ENCODE measurements at places on chromosomes 16 and 17.

GRCh38 chr17:72470121-72470705 lies 349.4 kb downstream of the SOX9 start:
- DNase-seq = no peak

DNA sequence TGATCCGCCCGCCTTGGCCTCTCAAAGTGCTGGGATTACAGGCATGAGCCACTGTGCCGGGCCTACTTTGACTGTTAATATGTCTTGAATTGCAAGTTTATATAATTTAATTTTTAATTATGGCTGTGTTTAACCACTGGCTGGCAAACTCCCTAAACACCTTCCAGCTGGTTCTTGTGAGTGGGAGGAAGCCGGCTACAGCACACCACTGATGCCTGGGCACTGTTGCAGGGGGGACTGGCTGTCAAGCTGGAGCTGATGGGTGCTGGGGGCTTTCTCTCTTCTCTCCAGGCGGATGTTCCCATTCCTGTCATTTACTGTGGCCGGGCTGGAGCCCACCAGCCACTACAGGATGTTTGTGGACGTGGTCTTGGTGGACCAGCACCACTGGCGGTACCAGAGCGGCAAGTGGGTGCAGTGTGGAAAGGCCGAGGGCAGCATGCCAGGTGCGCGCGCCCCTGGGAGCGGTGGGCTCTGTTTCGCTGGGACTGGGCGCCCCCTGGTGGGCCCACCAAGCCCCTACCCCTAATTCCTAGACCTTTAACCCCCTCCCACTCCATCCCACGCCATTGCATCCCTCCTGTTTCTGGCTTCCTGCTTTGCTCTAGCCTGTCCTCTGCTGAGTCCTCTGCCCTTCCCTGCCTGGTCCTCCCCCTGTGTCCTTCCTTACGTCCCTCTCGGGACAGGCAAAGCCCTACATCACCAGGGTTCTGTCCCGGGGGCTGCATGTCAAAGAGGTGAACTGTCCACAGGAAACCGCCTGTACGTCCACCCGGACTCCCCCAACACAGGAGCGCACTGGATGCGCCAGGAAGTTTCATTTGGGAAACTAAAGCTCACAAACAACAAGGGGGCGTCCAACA lies 9.5 kb downstream of the TBX21 start:
- DNase-seq = no peak

GRCh38 chr17:77634710-77635109 lies 323.8 kb upstream of the TNRC6C start:
- DNase-seq = no peak

DNA sequence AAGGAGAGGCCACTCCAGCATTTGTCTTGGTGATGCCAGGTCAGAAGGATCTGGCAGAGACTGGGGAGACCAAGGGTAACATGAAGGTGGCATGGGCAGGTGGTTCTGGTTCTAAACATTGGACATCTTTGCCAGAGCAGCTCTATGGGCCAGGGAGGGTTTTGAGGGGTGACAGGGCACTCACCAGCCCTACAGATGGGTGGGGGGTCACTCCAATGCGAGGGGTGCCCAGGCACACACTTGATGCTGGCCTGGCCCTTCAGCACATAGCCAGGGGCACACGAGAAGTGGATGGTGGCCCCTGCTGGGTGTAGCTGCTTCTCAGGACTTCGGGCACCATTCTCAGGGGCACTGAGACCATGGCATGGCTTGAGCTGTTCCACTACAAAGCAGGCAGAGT lies 5.5 kb upstream of the PHF12 start:
- no peak for DNase-seq
